ENCODE measurements at places on chromosomes 2 and 18.
A peak's percentile ranks its signal among the peaks of the same experiment; 100 is the strongest.

GRCh38 chr2:219022041-219022440, 19.3 kb downstream of the CFAP65 start:
- DNase-seq: no peak

DNA sequence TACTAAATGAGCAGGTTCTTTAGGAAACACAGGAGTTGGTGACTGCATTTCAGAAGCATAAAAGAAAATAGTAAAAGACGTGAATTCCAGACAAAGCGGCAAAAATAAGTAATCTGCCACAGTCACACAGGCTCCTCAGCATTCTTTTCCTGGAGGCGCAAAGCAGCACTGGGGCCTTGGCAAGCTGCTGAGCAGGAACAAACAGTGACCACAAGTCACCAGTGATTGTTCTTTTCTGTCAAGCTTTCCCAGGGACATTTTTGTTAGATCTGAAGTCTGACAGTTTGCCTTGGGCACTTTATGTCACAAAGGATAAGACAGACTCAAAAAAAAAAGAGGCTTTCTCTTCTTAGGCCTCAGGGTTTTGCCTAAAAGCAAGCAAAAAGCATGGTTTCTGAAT, 216.2 kb downstream of the CDH20 start:
- DNase-seq: no peak

- DNase-seq: no peak
Observed at GRCh38 chr2:223797811-223798721, 39.3 kb downstream of the AP1S3 start.

DNA sequence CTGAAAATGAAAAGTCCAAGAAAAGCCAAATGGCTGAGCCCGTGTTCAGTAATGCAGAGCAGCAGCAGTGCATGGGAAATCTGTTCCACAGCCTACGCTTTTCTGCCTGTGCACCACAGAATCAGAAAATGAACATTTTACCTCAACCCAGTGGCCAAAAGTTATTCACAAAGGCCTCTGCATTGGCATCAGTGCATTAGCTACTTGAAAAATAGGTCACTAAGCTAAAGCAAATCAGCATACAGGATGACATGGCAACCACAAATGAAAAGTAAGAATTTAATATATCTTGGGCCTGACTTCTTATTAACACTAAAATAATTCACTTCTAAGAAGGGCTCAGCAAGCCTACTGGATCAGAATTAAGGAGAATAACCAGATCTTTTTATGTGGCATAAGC, 1145.3 kb upstream of the CHAC2 start:
- no peak for DNase-seq

DNA sequence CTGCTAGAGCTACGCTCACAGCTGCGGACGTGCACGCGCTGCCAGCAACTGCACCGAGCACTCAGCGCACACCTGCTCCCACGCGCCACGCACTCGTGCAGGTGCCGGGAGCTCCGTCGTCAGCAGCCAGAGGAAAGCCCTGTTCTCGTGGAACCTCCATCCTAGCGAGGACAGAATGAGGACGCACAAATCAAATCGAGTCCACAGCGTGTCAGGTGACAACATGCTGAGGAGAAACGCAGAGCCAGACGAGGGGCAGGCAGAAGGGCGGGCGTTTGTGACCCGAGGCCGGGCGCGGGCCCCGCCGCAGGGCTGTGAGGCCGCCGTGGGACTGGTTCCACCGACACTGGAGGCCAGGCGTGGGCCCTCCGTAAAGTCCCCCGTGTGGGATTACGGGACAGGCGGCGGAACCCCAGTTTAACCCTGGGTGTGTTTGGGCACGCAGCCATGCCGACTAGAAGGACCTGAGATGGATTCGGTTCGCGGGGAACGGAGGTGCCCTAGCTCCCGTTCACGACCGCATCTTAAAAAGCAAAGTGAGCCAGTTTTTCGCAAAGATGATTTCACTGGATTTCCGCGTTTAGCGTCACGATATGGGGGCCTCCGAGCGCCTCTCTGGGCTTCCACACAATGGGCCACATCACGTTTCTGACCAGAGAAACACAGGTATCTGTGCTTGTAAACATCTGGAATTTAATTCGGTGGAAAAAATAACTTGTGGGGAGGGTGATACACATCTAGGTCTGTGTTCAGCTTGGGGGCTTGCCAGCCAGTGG, 26.9 kb upstream of the ALKAL2 start:
- DNase-seq: no peak

- no peak for DNase-seq
Observed at GRCh38 chr2:186632417-186632816, 42.6 kb downstream of the ITGAV start.

DNA sequence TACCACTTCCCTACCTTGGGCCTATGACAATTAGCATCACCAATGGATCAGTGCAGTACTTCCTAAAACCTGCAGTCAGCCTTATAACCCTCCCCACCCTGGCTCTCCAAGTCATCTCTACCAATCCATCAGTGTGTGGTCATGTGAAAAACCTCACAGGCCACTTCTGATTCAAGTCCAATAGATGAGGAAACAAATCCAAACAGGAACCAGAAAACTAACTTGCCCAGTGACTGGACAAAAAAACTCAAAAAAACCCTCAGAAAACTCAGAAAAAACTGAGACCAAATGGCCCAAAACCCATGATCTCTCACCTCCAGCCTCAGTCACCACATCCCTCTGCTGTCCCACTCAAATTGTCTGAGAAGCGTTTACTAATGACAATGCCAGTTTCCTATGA, 43.3 kb downstream of the TGFA start:
- DNase-seq: no peak

DNA sequence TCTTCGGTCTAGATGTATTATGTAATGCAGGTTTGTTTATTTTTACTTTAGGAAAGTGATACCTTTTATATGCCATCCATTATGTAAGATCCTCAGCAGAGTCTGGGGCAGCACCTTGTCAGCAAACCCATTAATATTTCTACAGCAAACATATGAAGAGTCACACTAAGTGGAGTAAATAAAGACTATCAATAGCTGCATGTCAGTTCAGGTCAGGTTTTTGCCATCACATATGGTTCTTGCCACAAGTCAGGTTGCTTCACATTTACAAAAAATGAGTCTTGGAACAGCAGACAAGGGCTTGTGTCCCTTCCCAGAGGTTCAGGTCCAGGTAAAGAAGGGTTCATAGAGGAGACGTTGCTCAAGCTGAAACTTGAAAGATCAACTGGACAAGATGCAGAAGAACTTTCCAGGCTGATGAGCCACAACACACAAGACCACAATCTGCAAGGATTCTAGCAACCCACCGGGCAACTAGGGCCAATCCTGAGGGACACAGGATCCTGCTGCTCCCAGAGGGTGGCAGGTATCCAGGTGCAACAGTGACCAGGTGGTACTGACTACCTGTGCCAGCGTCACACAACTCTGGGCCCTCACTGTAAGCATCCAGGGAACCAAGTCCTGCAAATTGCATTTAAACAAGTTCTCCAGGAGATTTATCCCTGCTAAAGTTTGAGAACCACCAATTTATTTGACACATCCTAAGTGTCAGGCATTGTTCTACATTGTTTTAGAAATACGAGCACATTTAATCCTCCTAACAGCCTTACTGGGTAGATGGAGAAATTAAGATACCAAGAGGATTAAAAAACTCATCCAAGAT, 215.8 kb downstream of the ALPK2 start:
- no peak for DNase-seq

- DNase-seq: no peak
Observed at GRCh38 chr18:52339891-52340371, at the start of gene DCC. TSS of gene DCC (plus strand) at chr18:52340197. CDS start at chr18:52340788, 591 bp downstream.

GRCh38 chr2:188601391-188601790, 309.7 kb downstream of the GULP1 start:
- DNase-seq: no peak

DNA sequence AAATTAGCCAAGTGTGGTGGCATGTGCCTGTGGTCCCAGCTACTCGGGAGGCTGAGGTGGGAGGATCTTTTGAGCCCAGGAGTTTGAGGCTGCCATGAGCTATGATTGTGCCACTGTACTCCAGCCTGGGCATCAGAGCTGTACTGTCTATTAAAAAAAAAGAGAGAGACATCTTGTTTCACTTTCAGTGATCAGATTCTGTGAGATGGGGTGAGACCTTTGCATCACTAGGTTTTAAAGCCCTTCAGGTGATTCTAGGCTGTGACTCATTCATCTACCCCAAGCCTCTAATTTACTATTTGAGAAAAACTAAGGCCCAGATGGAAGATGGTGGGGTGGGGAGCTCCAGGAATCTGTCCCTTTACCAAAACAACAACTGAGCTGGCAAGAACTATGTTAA, 7.1 kb downstream of the C2orf92 start:
- DNase-seq: no peak

- DNase-seq: no peak
Observed at GRCh38 chr2:63755965-63756364, 85.7 kb upstream of the UGP2 start.

DNA sequence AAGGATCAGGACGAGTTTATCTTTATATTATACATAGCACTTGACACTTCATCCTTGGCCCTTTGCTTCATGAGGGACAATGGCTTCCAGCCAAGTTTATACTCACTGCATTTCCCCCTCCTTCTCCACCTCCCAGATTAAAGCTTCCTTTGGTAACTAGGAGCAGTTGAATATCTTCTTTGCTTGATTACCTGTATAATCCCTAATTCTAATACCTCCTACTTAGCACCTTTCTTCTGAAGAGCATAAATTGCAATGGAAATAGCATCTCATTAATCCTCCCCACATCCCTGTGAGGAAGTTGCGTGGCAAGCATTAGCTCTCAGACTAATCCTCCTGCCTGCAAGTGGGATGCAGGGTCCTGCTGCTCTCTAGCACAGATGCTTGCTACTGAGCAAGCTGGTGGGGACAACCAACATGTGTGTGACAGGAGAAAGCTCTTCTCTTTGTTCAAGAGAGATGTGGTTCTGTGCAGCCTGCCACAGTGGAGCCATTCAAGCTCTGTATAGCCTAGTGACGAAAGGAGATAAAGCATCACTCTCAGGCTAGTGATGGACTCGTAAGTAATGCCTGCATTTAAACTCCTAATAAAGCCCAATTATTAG, 19.1 kb downstream of the KLHL14 start:
- no peak for DNase-seq

DNA sequence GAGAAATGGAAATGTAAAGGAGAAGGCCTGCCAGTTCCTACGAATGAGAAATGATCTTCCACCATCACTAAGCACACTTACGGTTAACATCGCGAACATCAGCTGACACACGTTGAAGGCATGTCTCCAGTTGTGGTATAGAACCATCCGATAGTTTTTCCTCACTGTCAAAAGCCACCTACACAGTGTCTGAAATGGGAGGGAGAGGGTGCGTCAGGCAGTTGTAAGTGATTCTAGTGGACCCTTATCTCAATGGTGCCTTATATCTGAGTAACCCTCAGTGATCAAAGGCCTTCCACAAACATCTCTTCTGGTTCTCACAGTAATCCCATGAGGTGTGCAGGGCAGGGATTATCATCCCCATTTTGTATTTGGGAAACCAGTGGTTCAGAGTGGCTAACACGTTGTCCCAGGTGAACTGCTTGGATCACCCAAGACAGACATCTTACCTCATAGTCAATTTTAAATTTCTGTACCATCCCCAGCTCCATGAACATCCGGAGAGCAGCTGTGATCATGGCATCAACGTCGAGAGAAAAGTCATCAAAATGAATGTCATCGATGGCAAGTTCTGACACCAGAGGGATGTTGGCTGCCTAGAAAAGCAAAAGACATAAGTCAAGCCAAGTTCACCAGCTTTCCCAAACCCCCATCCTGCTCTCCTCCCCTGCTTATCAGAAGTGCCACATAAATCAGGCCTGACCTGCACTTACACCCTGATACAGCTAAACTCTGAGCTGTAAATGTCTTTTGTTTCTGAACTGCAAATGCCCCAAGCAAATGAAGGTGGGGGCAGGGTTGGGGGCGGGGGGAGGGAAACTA, 335.2 kb downstream of the AGPS start:
- no peak for DNase-seq

DNA sequence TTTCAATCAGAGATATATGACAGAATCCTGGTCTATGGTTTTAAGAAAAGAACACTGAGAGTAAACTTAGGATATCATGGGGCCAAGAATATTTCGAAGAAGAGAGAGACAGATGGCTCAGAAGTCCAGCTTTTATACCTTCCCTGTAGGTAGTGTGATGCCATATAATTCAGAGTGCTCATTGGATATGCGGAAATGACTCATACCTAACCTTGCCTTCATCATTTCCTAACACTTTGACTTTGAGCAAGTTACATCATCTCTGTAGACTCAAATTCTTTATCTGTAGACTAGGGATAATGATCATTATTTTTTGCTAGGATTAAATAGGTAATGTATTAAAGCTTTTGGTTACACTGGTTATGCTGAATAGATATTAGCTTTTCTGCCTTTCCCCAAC, 461.6 kb upstream of the CNTNAP5 start:
- DNase-seq: no peak

DNA sequence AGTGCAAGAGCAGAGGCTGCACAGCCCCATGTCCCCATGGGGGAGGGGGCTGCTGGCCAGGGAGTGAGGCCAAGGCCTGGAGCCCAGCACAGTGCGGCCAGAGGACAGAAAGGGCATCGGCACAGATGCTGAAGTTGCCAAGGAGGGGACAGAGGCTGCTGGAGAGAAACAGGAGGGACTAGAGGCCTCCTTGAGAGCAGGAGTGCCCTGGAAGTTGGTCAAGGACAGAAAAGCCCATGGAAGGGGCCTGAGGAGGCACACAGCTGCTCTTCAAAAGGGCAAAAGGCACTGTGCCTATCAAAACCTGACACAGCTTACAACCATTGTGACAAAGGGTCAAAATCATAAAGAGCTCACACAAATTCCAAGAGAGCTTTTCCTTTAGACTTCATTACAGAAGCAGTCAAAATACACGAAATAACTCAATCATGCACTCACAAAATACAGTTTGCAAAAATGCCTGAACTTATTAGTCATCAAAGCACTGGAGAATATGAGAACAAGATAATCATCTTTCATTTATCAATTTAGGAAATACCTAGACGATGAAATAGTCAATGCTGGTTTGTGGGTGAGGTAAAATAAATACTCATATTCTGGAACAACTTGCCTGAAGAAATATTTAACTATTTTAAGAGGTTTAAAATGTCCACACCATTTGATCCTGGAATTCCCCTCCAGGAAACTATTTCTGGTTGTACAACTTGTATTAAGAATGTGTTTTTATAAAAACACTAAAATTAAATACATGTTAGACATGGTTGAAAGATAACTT, 79.6 kb downstream of the USP40 start:
- DNase-seq: peak; percentile 85

Data from AG09309 (cell line).